Activated CD4-positive, CD25-positive, alpha-beta regulatory T cell (primary cell): ENCODE measurements at places on chromosomes 2 and 18.

- no peak for DNase-seq
Measured at GRCh38 chr2:88603146-88603545, 24.1 kb downstream of the EIF2AK3 start.

- DNase-seq: no peak
Measured at GRCh38 chr2:171147081-171147480, 13.6 kb downstream of the TLK1 start.

DNA sequence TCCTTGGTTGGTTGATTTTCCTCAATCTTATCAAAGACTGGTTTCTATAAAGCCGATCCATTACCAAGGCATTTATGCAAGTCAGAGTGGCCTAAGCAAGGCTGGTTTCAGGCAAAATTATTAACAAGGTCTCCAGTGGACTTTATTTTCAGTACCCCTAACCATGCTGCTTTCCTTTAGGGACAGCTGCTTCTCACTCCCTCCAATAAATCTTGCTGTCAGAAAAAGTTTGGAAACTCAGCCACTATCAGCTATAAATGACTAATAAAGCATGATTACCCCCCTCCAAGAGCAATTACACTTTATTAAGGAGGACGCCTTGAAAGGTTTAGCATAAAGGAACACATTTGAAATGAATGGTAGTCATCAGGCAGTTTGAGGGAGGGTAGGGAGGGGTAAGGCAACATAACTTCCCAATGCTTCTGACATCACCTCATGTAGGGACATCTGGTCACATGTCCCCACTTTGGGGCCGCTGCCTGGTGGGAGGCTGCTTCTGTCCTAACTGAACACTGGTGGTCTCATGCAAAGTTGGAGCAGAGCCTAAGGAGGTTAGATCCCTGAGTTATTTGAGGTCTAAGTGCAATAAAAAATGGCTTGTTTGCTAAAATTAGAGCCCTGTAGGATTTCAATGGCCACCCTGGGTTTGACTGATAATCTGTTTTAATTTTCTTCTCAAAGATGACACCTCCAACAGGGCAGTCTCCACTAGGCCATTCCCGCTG, 58.0 kb upstream of the TMEM178A start:
- DNase-seq: no peak

GRCh38 chr2:2787301-2787907, 456.3 kb upstream of the MYT1L start:
- no peak for DNase-seq

DNA sequence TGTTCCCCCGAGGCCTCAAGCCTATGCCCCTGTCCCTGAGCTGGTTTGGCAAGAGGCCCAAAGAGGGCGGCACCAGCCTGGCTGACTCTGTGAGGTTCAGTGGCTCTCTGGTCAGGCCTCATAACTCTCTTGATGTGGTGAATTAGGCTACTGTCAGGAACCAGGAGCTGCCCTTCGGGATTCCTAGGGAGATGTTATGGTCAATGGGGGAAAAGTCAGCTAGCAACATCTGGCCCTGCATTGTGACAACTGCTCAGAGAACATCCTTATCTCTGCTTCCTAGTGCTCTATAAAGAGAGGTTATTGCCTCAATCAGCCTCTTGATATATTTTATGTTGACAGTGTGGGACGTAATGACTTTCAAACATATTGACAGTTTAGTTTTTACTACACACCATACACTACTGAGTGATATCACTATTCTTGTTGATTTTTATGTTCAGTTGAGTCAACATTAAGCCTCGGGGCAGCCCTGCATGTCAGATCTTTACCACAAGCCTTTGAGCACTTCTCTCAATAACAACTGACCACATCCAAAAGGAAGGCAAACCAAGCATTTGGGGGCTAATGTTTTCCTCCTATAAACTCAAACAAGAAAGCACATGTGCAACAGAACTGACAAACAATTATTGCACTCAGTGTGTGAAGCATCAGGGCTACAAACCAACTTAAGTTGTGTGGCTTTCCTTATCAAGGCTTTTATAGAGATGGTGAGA, 448.3 kb upstream of the SLC14A2 start:
- no peak for DNase-seq

DNA sequence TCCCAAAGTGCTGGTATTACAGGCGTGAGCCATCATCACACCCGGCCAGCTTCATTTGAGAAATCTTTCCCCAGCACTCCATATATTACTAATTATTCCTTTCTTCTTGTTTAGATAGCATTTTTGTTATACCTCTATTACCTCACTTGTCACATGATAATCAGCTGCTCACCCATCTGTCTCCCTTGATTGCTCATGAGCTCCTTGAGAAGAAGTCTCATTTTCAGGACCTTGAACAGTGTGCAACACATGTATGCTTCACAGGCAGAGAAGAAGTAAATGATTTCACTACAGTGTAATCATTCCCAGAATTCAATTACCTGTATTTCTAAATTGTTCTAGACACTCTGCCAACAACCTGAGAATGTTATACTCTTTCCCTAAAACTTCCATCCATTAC, 6.2 kb downstream of the PAIP2B start:
- DNase-seq: no peak

- DNase-seq: no peak
Measured at GRCh38 chr2:8432706-8433336, 249.0 kb upstream of the ID2 start.

DNA sequence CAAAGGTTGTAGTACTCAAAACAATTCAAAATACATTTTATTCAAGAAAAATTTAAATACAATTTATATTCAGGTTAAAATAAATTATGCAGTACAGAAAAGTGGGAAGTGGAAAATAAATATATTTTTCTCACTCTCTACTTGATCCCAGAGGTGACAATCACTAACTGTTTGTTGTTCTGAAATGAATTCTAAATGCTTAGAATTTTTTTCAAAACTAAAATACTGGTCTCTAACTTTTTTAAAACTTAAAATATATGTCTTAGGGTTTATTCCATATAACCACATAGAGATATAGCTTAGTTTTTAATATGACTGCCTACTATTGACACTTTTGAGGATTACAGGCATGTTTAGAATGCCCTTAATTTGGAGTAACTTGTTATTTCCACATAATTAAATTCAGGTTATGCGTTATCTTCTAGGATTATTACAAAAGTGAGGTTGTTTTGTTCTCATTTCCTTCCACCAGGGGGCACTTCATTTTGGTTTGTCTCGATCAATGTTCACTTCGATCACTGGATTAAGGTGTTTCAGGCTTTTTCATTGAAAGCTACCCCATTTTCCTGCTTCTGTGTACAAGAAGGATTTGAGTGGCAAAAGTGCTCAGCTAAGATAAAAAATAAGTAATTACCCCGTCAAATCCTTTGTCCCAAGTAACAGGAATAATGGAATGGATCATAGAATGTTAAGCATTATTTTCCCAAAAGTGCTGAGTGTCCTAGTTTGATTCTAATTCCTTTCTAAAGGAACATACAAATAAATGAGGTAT, 27.1 kb upstream of the TFPI start:
- DNase-seq: no peak

GRCh38 chr2:41774011-41774605, 273.7 kb upstream of the PKDCC start:
- DNase-seq: no peak

- no peak for DNase-seq
Measured at GRCh38 chr2:120704696-120705095, 31.0 kb upstream of the GLI2 start.

- no peak for DNase-seq
Measured at GRCh38 chr2:149724091-149724490, 136.5 kb upstream of the MMADHC start.

GRCh38 chr2:990970-991369, 40.3 kb downstream of the SNTG2 start:
- DNase-seq: no peak

DNA sequence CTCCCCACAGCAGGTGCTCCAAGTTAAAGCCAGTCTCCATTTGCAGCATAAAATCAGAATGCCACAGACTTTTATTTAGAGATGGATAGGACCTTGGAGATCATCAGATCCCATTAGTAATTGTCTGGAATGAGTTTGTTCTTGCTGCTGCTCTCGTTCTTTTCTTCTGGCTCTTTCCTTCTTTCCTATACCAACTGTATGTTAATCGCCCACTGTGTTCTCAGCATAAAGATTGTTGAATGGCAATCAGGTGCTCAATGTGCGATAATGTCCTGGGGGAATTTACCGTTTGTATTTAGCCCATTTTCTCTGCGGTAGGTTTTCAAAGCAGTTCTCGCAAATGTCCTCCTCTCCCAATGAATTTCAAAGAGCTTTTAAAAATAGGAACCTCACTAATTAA, 3.3 kb downstream of the GPR39 start:
- no peak for DNase-seq

- DNase-seq: no peak
Measured at GRCh38 chr2:223001797-223002175, 50.2 kb upstream of the KCNE4 start.

DNA sequence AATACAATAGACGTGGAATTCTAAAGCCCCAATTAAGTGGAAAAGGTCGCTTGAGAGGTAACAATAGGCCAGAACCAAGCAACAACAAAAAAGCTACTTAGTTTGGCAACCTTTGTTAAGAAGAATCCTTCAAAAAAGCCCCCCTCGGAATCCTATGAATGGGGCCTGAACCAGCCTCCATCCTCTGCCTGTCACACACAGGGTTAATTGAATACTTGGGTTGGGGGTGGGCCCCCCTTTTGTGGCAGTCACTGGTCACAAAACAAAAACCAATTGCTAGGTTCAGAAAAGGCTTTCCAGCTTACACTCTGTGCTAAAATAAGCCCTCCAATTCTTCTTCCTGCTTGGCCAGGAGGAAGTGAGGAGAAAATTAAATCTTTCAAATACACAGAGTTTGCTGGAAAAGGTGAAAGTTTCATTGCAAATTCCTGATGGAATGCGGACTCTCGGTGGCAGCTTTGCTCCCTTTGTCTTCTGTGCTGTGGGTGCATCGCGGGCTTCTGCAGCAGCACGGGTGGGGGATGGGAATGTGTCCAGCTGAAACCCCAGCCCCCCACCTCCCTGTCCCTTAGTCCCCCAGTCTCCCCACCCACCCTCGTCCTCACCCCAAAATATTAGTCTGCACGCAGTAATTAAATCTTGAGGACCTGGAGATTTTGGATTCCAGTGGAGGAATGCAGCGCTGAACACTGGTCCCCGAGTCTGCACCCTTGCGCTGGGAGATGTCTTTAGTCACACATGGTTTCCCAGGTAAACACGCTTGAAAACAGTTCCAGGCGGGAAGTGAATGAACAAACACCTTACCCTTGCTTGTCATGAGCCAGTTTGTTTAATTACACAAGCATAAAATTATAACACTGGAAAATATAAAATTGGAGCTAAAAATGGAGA, 254.3 kb downstream of the SOX11 start:
- no peak for DNase-seq

DNA sequence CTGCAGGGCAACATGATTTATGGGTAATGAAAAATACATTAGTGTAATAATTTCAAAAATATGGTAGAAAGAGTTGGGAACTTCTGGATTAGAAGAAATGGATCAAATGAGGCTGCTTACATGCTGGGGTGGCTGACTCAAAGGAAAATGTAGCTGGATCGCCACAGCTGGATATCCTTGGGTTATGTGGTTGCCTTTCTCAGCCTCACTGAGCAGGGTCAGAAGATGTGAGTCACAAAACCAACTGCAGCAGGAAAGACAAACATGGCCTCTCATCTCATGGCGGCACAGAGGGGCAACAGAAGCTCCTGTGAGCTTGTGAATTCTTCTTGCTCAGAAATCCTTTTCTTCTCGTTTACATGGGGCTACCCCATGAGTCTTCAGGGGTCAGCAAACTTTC, 317.1 kb upstream of the SPRED2 start:
- DNase-seq: no peak

DNA sequence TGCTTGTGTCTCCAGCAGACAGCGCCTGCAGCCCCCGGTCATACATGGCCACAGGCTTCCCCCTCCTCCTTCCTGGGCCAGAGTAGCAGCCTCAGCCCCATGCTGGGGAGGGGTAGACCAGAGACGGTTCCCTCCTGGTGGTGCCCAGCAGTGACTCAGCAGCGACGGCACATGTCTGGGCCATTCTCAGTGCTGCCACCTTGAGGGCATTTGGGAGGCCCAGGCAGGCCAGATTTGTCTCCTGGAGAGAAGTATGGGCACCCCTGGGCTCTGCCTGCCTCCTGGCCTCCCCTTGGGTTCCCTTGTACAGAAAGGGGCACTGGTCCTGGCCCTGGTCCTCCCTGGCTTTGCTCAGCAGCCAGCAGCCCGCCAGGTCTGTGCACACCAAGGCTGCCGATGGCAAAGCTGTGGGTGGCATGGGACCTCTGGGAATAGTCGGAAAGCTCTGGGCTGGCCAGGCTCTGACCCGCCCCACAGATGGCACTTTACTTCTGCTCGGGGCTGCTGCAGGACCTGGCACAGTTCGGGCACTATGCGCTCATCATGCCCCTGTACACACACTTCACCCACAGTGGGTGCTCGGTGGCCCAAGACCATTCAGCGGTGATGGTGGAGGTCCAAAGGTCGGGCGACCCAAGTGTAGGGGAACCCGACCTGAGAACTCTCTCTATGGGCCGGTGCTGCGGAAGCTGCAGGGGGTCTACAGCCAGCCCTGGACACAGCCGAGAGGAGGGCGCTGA, 11.4 kb upstream of the ALPI start:
- no peak for DNase-seq

- no peak for DNase-seq
Measured at GRCh38 chr2:133774654-133775015, 206.4 kb upstream of the NCKAP5 start.

- no peak for DNase-seq
Measured at GRCh38 chr18:35729991-35730668, 148.6 kb downstream of the GALNT1 start.

DNA sequence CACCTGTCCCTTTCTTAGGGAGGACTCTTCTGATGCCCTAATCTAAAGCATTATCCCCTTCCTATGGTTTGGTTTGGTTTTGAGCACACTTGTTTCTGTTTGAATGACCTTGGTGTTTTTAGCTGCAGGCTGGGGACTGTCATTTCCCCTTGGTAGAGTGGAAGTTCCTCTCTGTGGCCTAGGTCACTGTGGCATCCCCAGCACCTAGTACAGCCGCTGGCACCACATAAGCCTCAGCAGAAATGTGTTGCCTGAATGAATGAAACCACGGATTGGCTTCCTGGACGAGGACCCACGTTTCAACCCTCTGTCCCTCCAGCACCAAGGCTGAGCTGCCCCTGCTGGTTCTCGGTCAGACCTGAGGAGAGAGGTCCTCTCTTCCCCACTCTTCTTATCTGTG, 159.9 kb downstream of the CTIF start:
- DNase-seq: no peak
